G401 (cell line): ENCODE measurements at places on chromosomes 7 and 10. TPM values are rescaled to one million over a fixed set of nuclear protein-coding genes. Genes with fewer than 3 reads are reported as not detected.

- DNase-seq, result no peak
These were observed 155.6 kb downstream of the ARHGAP21 start for GRCh38 chr10:24568042-24568441.

Gene ARHGAP21
- total RNA-seq, result 13.4 and 21.5 TPM in 2 replicates

DNA sequence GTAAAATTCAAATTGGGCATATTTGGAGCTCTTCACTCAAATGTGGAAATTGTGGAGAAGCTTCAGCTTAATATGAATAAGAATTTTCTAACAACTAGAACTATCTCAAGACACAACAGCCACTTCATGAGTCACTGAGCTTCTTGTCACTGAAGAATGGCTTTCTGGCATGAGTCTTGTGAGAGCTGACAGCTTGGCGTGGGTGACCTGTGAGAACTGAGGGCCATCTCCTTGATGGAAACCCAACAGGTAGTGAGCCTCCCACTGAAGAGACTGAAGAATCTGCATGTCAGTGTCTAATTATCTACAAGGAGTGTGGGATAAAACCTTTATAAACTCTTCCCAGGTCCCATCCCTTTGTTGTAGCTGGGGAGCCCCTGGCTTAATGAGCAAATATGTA lies 66.0 kb downstream of the CLEC2L start:
- no peak for DNase-seq

DNA sequence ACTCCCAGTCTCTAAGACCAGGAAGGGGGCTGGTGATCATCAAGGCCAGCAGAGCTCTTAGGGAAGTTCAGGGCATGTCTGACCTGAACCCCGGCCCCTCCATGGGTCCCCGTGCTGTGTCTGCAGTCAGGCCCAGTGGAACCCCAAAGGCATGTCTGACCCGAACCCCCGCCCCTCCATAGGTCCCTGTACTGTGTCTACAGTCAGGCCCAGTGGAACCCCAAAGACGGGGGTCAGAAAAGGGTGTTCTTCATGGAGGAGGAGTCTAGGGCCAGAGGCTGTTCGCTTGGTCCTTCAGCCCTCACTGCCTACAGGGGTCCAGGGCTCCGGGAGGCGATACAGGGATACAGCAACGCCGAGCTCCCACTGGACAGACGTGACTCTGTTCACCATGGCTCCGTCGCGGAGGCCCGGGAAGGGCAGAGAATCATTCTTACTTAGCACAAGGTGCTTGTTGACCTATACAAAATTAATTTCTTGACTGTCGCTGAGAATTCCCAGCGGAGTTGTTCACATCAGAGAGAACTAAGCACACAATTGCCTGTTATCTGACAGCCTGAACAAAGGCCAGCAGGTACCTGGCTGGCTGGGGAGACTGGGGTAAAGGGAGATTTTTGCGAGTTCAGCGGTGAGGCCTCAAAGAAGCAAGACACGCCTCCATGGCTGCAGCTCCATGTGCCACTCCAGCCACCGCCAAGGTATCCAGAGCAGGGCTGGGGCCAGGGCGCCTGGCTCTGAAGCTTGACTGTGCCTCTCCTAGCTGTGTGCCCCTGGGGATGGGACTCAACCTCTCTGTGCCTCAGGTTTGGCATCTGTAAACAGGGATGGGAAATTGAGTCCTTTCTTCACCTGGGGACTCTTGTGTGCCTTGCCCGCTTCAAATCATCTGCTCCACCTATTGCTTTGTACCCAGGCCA lies 26.8 kb downstream of the EN2 start:
- DNase-seq, result no peak
